A549 treated with DMSO at 1 μM for 4 hours (cell line): ENCODE measurements at places on chromosomes 5 and 9. TPM values are rescaled to one million over a fixed set of nuclear protein-coding genes. Genes with fewer than 3 reads are reported as not detected.

The LHFPL2 gene
- 51.3 to 64.9 TPM (median 60.9 TPM) in 5 replicates for total RNA-seq

The IL3 gene
- not detected in 5 replicates for total RNA-seq

The MLANA gene
- not detected in 5 replicates for total RNA-seq

The TLX3 gene
- total RNA-seq = not detected in 5 replicates

The PCDHB2 gene
- total RNA-seq = 3.3 to 4.1 TPM (median 3.3 TPM) in 5 replicates

The UBTD2 gene
- total RNA-seq = 13.0 to 17.8 TPM (median 16.0 TPM) in 5 replicates

The CCNG1 gene
- 53.8 to 65.6 TPM (median 61.5 TPM) in 5 replicates for total RNA-seq

The TMEM161B gene
- 7.8 to 10.5 TPM (median 9.4 TPM) in 5 replicates for total RNA-seq

The ANKHD1 gene
- 50.2 to 59.9 TPM (median 54.6 TPM) in 5 replicates for total RNA-seq

The DAPK1 gene
- 14.3 to 22.1 TPM (median 20.1 TPM) in 5 replicates for total RNA-seq

The DEPDC1B gene
- 15.8 to 19.5 TPM (median 19.2 TPM) in 5 replicates for total RNA-seq

The CDKN2B gene
- not detected in 5 replicates for total RNA-seq
